Mesenteric fat pad (tissue), 1 donor: ENCODE measurements at places on chromosomes 12 and 14. TPM values are rescaled to one million over a fixed set of nuclear protein-coding genes. Genes with fewer than 3 reads are reported as not detected.

Gene CLEC4D
- 4.8 TPM for total RNA-seq

Gene IL22
- total RNA-seq: not detected

- DNase-seq: no peak
Measured at GRCh38 chr12:89546151-89546550, 20.3 kb upstream of the POC1B start.

Gene TMEM233
- total RNA-seq: 1.3 TPM

Gene JPH4
- total RNA-seq: 1.1 TPM

Gene PTPRO
- 5.2 TPM for total RNA-seq

- no peak for DNase-seq
Measured at GRCh38 chr14:73740618-73741326, 26.6 kb upstream of the PNMA1 start.

Gene PAPLN
- total RNA-seq: 6.4 TPM

DNA sequence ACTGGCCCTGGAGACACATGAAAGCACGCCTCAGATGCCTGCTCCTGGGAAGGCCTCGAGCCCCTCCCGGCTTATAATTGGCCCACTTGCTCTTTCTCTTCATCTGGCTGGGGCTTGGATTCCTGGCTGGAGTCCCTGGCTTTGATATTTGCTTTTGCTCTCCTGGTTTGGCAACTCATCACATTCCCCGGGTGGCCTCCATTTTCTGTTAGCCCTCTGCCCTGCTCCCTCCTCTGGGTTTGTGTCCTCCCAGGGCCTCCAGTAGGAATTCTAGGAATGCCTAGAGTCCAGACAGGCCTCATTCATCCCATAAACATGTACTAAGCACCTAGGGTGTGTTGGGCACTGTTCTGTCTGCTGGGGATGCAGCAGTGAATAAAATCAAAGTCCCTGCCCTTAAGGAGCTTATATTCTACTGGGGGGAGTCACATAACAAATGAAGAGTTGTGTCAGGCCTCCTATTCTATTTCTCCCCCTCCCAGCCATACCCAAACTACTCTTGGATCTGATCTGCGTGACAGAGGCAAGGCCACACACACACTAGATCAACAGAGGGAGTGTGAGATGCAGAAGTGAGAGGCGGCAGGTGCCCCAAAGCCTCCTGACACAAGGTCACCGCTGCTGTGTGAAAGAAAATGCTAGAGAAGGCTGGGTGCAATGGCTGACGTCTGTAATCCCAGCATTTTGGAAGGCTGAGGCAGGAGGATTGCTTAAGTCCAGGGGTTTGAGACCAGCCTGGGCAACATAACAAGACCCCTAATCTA lies 21.3 kb upstream of the TSPAN9 start:
- DNase-seq: no peak

DNA sequence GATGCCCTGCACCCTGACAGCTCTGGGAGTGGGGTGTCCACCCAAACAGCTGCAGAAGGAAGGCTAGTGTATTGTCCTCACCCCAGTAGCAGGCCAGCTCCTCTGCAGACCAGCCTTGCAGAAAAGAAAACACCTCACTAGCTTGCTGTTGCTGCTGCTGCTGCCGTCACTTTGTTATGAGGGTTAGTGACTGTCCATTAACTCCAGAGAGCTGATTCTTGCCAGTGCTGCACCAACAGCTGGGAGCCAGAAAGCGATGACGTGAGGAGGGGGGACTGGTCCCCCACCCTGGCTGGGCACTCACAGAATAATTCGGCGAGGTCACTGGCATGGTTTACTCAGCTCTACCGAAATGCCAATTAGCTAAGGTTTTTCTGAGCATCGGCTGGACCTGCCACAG lies 2.8 kb downstream of the SYNDIG1L start:
- DNase-seq: peak; percentile 62
